ENCODE measurements at places on chromosomes 7 and 10.

- no peak for DNase-seq
These were observed 271.7 kb upstream of the C7orf33 start for GRCh38 chr7:148318838-148319237.

DNA sequence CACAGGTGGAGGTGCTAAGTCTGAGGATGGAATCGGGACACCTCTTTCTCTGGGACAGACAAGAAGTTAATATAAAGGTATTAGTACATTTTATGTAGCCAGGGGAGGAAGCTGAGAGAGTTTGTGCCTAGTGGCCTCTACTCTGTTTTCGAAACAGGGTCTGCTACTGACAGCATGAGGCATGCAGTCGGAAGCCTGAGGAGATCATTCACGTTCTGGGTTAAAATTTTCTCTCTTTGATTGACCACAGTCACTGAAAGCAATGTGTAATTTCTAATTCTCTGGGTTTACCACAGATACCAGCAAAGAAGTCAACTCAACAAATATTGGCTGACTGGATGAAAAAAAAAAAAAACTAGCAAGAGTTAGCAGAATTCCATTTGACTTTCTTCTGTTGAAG lies 53.3 kb upstream of the KCTD7 start:
- DNase-seq: no peak

GRCh38 chr7:100745184-100745583 lies 11.8 kb downstream of the ZAN start:
- DNase-seq: peak; percentile 80

GRCh38 chr10:48564466-48565160 lies 40.3 kb downstream of the ARHGAP22 start:
- DNase-seq: no peak

GRCh38 chr10:14374745-14375445 lies 44.2 kb upstream of the FRMD4A start:
- peak; percentile 48 for DNase-seq

DNA sequence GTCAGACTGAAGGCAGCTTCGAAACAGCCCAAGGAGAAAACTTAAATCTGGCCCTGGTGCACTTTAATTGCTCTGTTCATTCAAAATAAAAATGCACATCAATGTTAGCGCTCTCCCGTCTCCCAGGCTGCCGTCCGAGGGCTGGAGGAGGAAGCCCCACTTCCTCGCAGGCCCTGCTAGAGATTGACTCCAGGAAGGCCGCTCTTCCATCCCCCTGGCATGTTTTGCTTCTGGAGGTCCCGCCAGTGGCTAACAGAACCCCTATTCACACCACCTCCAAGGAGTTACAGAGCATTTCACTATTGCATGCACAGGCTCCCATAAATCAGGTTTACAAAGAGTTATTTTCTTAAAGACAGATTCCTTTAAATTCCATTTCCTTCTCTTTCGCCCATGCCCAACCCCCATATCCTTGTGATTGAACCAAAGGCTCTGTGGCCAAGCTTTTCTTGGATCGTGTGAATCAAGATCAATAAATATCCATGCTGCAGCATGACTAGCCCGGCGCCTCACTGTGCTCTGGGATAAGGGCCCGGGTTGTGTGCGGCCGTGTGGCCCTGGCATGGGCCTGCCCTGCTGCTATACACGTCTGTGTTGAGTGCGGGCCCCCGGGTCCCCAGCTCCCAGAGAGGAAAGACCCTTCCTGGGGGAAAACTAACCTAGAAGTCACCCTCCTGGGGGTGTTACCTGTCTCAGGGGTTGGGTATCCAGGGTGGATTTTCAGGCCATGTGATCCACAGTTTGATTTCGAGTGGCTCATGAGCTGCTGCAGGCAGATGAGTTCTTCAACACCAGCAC lies 118.7 kb upstream of the GDF10 start:
- DNase-seq: no peak
